ENCODE measurements at places on chromosomes 6 and 20. TPM values are rescaled to one million over a fixed set of nuclear protein-coding genes. Genes with fewer than 3 reads are reported as not detected.

REM1 gene
- total RNA-seq, result not detected

DNA sequence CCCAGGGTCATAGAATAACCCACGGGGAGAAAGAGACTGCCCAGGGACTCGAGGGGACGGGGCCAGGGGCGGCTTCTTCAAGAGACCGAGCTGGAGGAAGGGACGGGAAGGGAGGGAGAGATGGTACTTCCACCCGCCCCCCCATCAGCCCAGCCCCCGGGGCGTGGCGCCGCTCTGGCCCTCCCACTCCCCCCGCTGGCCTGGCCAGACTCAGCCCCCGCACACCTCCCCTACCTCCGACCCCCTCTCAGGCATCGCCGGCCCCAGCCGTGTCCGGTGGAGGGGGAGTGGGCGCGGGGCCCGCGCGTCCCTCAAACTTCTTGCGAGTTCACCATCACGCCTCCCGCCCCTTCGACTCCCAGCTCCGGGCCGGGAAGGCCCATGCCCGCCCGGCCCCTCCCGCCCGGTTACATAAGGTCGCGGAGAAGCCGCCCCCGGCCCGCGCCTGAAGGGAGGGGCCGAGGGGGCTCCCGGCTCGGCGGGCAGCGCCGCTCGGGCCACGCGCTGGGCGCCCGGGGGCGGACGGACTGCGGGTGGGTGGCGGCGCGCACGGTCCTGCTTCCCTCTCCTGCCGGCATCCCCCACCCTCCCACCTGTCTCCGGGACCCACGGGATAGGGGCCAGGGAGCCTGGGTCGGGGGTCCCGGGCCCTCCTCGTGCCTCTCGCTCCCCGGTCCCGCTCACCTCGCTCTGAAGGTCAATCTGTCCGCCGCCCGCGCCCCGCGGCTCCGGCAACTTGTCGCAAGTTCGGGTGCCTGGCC, 562 bp downstream of the TFEB start:
- H3K4me3 ChIP-seq, result peak overlapping the region; percentile 71
- no peaks in the 10 kb centered on the region for H3K36me3 ChIP-seq
- no peaks in the 10 kb centered on the region for H3K27me3 ChIP-seq
- no peak overlapping the region for H3K27ac ChIP-seq

IPCEF1 gene
- total RNA-seq, result 0.29 TPM

DNA sequence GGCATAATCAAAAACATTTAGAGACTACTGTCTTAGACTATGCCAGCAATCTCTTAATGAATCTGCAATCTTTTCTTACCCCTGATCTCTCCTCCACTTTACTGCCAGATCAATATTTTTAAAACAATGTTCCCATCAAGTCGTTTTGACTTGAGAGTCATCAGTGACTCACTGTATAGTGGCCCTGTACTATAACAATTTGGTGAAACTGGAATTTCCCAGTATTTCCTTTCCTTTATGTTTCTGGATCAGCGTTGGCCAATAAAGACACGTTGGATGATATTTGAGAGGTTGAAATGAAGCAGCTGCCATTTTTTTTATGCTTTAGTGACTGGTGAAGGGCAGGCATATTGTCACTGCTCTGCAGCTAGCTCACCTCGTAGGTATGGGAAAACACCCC, 10.1 kb upstream of the SMIM13 start:
- no peak overlapping the region for H3K4me3 ChIP-seq
- H3K4me1 ChIP-seq, result peaks cover 6% of the 10 kb centered on the region
- no peaks in the 10 kb centered on the region for H3K27me3 ChIP-seq
- peak; percentile 59 for DNase-seq
- H3K27ac ChIP-seq, result peak overlapping the region; percentile 24

MYB gene
- total RNA-seq, result 4.4 TPM

GRCh38 chr20:22071841-22072240, 366.4 kb downstream of the PAX1 start:
- H3K36me3 ChIP-seq, result no peaks in the 10 kb centered on the region
- no peak overlapping the region for H3K4me3 ChIP-seq
- no peak overlapping the region for H3K27ac ChIP-seq
- H3K27me3 ChIP-seq, result no peaks in the 10 kb centered on the region
- no peak for DNase-seq
